ENCODE measurements at places on chromosomes 6 and 20. TPM values are rescaled to one million over a fixed set of nuclear protein-coding genes. Genes with fewer than 3 reads are reported as not detected.

GRCh38 chr6:134956032-134956431 lies 6.1 kb upstream of the ALDH8A1 start:
- H3K36me3 ChIP-seq, result peaks cover 5% of the 10 kb centered on the region
- no peak overlapping the region for H3K27ac ChIP-seq
- no peak overlapping the region for H3K4me3 ChIP-seq

DNA sequence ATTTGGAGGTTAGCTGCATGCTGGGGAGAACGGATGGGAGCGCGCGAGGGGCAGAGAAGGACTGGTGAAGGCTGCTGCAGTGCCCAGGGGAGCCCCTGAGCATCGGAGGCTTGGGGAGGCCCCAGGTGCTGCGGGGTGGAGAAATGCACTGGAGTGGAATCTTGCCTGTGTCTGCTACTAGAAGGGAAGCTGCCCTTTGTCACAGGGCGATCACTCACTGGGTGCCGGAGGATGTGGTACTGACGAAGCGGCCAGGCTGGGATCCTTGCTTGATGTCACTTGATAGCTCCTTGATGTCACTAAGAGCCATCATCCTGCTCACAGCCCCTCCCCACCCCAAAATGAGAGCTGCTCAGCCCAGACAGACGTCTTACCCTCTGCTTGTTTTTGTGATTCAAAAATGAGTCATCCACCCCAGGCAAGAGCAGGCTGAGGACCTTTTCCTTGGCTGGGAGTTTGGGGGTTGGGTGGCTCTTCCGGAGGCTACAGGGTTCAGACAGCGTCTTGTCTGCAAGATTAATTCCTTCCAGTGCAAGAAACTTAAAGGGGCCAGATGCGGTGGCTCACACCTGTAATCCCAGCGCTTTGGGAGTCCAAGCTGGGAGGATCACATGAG lies 62.6 kb upstream of the PMEPA1 start:
- no peak overlapping the region for H3K27ac ChIP-seq
- no peak overlapping the region for H3K4me3 ChIP-seq
- H3K27me3 ChIP-seq, result peaks cover 3% of the 10 kb centered on the region
- DNase-seq, result peak; percentile 9

DNA sequence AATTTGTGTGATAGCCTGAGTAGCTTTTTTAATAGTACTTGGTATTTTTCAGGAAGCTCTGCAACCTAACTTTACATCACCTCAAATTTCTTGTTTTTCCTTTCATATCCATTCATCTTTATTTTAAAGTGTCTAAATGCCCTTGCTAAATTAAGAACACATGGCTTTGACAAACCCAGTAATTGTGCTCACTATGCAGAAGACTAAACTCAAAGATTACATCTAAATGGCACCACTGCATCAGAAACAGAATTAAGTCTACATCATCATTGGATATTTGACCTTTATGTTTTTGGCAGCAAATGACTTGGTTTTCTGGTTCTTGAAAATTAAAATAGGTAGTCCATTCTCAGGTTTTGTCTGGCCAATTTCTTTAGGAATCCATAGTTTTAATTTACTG lies 69.6 kb upstream of the HDGFL1 start:
- no peak for DNase-seq
- H3K27ac ChIP-seq, result no peak overlapping the region
- no peaks in the 10 kb centered on the region for H3K4me1 ChIP-seq
- no peaks in the 10 kb centered on the region for H3K36me3 ChIP-seq
- H3K27me3 ChIP-seq, result no peaks in the 10 kb centered on the region
- no peak overlapping the region for H3K4me3 ChIP-seq

DNA sequence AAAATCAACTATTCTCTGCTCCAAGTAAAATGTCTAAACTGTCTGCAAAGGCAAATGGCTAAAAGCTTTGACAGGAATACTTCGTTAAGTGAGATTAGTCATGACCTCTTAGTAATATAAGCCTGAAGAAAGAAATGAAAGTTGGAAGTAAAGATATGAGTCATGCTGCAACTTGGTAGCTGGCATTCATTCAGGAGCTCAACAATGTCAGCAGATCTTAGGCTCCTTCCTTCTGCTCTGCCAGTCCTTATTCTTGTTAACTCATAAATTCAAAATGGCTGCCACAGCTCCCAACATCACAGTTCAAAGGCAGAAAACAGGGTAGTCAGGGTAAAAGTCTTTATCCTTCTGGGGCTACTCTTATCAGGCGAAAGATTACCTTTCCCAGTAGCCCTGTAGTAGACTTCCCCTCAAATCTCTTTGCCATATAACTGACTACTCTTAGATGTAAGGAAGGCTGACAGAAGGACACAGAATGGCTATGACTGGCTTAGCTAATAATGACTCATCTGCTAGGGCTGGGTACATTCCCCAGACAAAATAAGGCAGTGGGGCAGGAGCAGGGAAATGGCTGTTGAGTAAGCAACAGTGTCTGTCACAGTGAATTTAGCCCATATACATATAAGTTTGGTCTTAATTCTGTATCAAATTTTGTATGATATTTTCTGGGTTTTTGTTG lies 24.4 kb upstream of the C6orf62 start:
- no peaks in the 10 kb centered on the region for H3K36me3 ChIP-seq
- H3K4me1 ChIP-seq, result no peaks in the 10 kb centered on the region
- no peak overlapping the region for H3K4me3 ChIP-seq
- no peaks in the 10 kb centered on the region for H3K27me3 ChIP-seq

DNA sequence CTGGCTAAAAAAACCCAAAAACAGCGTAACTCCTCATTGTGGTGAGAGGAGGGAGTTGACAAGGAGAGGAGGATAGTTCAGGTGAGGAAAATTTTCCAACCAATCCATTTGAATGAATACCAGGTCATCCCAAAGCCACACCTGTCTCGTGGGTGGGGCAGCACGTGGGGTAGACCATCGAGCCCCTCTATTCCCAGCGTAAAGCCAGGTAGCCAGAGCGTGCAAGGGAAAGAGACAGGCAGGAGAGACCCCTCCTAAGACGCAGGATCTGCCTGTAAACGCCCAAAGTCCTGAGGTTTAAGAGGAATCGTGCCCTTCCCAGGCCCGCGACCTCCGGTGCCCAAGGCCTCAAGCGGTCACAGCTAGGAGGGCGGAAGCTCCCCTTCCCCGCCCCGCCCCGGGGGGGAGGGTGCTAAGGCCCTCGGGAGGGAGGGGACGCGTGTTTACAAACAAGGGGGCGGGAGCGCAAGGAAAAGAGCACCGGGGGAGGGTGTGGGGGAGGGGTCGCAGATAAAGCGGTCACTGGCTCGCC lies 712 bp downstream of the RXRB start:
- H3K36me3 ChIP-seq, result peaks cover 63% of the 10 kb centered on the region
- no peaks in the 10 kb centered on the region for H3K27me3 ChIP-seq
- peak overlapping the region; percentile 78 for H3K4me3 ChIP-seq
- peak overlapping the region; percentile 97 for H3K27ac ChIP-seq

GRCh38 chr6:158808941-158809678 lies 10.1 kb downstream of the EZR start:
- no peak overlapping the region for H3K4me3 ChIP-seq
- peaks cover 56% of the 10 kb centered on the region for H3K36me3 ChIP-seq
- peaks cover 79% of the 10 kb centered on the region for H3K4me1 ChIP-seq
- H3K27ac ChIP-seq, result no peak overlapping the region
- DNase-seq, result no peak

DNA sequence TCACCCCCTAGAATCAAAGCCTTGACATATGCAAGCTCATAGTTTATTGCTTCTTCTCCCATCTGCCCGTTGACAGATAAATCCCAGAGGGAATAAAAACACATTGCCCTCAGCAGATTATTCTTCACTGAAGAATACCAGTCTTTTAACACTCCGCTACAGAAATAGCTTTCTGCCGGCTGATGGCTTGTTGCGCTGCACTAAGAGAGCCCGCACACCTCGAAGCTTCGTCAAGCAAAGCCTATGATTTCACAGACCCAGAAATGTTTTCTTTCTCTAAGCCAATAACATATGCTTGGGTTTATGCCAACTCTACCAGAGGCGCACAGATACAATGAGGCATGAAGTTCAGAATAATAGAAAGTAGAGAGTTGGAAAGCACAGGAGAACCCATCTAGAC lies 208.9 kb upstream of the FOXQ1 start:
- H3K36me3 ChIP-seq, result no peaks in the 10 kb centered on the region
- H3K4me1 ChIP-seq, result no peaks in the 10 kb centered on the region

DNA sequence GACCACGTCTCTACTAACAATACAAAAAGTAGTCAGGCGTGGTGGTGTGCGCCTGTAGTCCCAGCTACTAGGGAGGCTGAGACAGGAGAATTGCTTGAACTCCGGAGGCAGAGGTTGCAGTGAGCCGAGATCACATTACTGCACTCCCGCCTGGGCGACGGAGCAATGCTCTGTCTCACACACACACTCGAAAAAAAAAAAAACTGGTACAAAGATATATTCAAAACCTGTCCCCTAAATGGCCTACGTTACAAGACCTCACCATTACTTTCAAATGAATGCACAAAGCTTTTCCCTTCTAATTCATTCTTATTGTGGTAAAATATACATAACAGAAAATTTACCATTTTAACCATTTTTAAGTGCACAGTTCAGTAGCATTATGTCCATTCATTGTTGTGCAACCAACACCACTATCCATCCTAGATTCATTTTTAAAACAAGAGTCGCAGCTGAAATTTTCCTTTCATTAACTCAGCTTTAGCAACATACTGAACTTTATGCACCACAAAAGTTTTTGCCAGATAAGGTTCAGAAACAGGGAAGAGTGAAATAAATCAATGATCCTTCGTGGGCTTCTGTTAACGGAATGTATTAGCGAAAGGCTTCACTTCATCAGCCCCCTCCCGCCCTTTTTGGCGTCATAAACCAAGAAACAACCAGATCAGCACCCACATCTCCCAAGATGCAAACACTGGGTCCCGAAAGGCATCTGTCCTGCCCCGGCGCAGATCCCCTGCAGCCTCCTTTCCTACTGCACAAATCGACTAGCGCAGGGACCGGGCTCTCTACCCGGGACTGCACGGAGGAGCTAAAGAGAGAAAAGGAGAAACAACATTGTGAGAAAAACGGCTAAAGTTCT lies 825 bp upstream of the FAM135A start:
- H3K27ac ChIP-seq, result peak overlapping the region; percentile 13
- H3K36me3 ChIP-seq, result no peaks in the 10 kb centered on the region

DNA sequence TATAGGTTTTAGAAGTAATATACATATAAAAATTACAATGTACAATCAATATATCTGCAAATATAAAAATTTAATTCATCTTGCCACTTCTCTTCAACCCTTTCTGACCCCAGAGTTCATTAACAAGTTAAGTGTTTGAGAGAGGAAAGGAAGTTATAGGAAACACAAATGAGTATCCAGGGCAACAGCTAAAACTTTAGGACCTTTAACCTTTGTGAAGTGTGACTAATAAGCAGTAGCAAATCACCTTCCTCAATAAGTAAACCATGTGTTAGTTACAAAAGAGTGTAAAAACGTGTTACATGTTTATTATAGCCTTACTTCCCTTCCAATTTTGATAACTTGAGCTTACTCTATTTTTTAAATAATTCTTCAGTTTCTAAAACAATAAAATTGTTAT lies 73.4 kb upstream of the SIM1 start:
- H3K27ac ChIP-seq, result no peak overlapping the region
- no peaks in the 10 kb centered on the region for H3K4me1 ChIP-seq
- peaks cover 21% of the 10 kb centered on the region for H3K36me3 ChIP-seq
- no peak for DNase-seq

GRCh38 chr20:1567392-1568162 lies 10.1 kb upstream of the SIRPD start:
- no peak for DNase-seq
- no peak overlapping the region for H3K4me3 ChIP-seq
- H3K36me3 ChIP-seq, result peaks cover 10% of the 10 kb centered on the region
- no peaks in the 10 kb centered on the region for H3K27me3 ChIP-seq
- H3K27ac ChIP-seq, result no peak overlapping the region

DNA sequence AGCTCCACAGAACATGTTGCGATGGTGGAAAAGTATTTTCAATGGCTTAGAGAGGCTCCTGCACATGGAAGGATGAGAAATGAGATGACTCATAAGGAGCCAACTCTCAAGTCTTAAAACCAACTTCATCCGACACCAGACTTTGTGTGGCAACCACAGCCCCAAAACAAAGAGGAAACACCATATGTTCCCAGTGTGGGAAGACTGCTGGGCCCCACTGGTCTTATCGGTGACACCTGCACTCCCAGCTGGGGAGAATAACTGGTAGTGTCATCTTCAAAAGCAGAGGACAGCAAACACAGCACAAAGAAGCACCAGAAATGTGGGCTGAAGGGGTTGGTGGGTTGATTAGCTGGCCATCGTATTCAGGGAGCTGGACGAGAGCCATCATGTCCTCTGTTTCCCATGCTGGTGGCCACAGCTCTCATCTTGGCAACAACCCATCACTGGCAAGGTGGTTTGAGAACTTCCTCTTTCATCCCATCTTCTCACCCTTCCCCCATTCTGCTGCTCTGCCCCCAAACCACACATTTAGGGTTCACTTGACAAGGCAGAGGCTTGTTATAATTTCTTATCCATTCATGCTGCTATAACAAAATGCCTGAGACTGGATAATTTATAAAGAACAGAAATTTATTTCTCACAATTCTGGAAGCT lies 46.0 kb upstream of the TASP1 start:
- no peak overlapping the region for H3K4me3 ChIP-seq
- no peak for DNase-seq
- H3K4me1 ChIP-seq, result no peaks in the 10 kb centered on the region
- H3K36me3 ChIP-seq, result no peaks in the 10 kb centered on the region

GRCh38 chr20:48823960-48824498 lies 3.8 kb downstream of the PREX1 start:
- peaks cover 5% of the 10 kb centered on the region for H3K36me3 ChIP-seq
- peaks cover 68% of the 10 kb centered on the region for H3K4me1 ChIP-seq
- DNase-seq, result peak; percentile 45
- H3K27me3 ChIP-seq, result no peaks in the 10 kb centered on the region

DNA sequence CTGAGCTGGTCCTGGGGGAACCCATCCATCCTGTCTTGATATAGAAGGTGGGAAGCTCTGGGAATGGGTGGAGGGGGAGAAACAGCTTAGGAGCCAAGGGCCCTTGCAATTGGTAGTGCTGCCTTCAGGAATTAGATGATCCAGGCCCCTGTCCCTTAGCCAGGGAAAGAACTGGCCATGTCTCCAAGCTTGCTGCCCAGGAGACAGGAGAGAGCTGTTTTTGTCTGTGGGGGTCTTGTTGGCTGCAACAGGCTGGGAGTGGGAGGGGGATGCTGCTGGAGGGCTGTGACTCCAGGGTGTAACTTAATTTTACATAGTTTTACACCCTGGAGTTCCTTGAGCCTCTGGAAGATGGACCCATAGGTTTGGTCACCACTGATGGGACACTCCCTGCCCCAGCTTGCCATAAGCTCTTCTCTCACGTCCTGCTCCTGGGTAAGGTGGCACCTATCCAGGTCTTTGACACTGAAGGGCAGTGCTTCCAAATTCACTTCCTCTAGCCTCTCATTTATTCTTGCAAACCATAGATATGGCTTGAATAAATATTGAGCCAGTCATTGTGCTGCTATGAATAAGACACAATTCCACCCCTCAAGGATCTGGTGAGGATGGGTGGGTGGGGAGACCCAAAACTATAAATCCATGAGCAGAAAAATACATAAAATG lies 16.8 kb downstream of the VEGFA start:
- no peaks in the 10 kb centered on the region for H3K27me3 ChIP-seq
- no peak overlapping the region for H3K4me3 ChIP-seq
- no peak for DNase-seq
- H3K4me1 ChIP-seq, result no peaks in the 10 kb centered on the region
- H3K36me3 ChIP-seq, result no peaks in the 10 kb centered on the region

GRCh38 chr6:47235964-47236760 lies 73.5 kb downstream of the TNFRSF21 start:
- H3K4me1 ChIP-seq, result no peaks in the 10 kb centered on the region
- no peaks in the 10 kb centered on the region for H3K36me3 ChIP-seq

Gene MLN
- total RNA-seq, result not detected

Gene JPH2
- total RNA-seq, result not detected

Gene B3GALT4
- total RNA-seq, result 11.1 TPM

Gene ADGRG6
- 0.31 TPM for total RNA-seq

Gene GTF2H4
- total RNA-seq, result 10.7 TPM

Gene C20orf144
- 0.17 TPM for total RNA-seq
